Gastrocnemius medialis (tissue), 4 donors: ENCODE measurements at places on chromosomes 5 and 9. TPM values are rescaled to one million over a fixed set of nuclear protein-coding genes. Genes with fewer than 3 reads are reported as not detected.

- no peaks in the 10 kb centered on the region for H3K4me1 ChIP-seq
- DNase-seq: no peak
- no peak overlapping the region for H3K27ac ChIP-seq
- no peak overlapping the region for H3K4me3 ChIP-seq
Observed at GRCh38 chr5:97276474-97277120, 93.5 kb upstream of the RIOK2 start.

- no peaks in the 10 kb centered on the region for H3K27me3 ChIP-seq
- no peaks in the 10 kb centered on the region for H3K4me1 ChIP-seq
- H3K36me3 ChIP-seq: no peaks in the 10 kb centered on the region
- no peak overlapping the region for H3K4me3 ChIP-seq
- DNase-seq: no peak
Observed at GRCh38 chr5:33530183-33531036, 89.6 kb downstream of the TARS1 start.

DNA sequence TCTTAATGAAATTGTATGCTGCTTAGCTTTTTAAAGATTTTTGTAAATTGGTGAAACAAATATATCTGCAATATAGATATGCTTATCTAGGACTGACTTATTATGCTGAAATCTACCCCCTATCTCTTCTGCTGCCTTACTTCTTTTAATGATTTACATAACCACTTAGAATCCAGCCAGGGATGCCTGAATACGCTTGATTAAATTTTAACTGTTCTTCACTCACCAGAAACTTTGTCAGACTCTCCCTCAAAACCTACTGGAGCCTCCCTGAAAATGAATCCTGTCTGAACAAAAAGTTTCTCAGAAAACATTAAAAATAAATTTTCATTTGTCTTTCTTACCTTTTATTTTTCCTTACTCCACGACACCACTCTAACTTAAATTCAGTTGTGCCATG is 111.7 kb downstream of the ST8SIA4 start:
- H3K4me1 ChIP-seq: no peaks in the 10 kb centered on the region
- no peaks in the 10 kb centered on the region for H3K36me3 ChIP-seq
- H3K27ac ChIP-seq: no peak overlapping the region

DNA sequence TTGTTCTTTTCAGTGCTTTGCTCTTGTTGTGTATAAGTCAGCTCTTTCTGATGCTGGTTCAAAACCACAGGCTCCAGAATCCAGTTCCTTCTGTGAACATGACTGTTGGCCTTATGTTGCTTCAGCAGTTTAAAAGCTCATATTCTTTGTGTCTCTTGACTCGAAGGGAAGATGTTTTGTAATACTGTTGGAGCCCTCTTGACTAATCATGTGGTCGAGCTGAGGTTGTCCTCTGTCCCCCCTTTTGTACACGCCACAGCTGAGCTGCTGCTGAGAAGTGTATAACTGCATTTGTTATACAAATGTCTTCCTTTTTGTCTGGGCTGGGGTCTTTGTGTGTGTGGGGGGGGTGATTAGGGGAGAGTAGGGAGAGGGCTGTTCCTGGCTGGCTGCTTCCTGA is 35.8 kb downstream of the SLC36A1 start:
- H3K27me3 ChIP-seq: no peaks in the 10 kb centered on the region
- no peaks in the 10 kb centered on the region for H3K36me3 ChIP-seq
- H3K4me1 ChIP-seq: peaks cover 29% of the 10 kb centered on the region
- no peak for DNase-seq
- H3K27ac ChIP-seq: no peak overlapping the region

GRCh38 chr5:180376511-180376910 is 23.4 kb upstream of the GFPT2 start:
- H3K27me3 ChIP-seq: no peaks in the 10 kb centered on the region
- H3K27ac ChIP-seq: no peak overlapping the region
- H3K4me1 ChIP-seq: no peaks in the 10 kb centered on the region
- DNase-seq: no peak
- no peak overlapping the region for H3K4me3 ChIP-seq

GRCh38 chr5:9483779-9484178 is 62.1 kb downstream of the SEMA5A start:
- H3K4me3 ChIP-seq: no peak overlapping the region
- no peaks in the 10 kb centered on the region for H3K4me1 ChIP-seq
- H3K27me3 ChIP-seq: no peaks in the 10 kb centered on the region
- no peaks in the 10 kb centered on the region for H3K36me3 ChIP-seq

GRCh38 chr9:113349445-113350094 is at the start of gene BSPRY:
Gene BSPRY, plus strand, starts transcription at chr9:113349541. Its CDS starts 39 bp downstream, at chr9:113349580.
- H3K36me3 ChIP-seq: no peaks in the 10 kb centered on the region
- H3K27ac ChIP-seq: no peak within 1 kb of the TSS
- no peak for DNase-seq
- H3K27me3 ChIP-seq: peaks cover 40% of the 10 kb centered on the region
- peak within 1 kb of the TSS; percentile 24 for H3K4me3 ChIP-seq
- peaks cover 7% of the 10 kb centered on the region for H3K4me1 ChIP-seq

GRCh38 chr9:131503626-131504465 is 1.1 kb downstream of the POMT1 start:
- no peak for DNase-seq
- peaks cover 17% of the 10 kb centered on the region for H3K4me1 ChIP-seq
- H3K27me3 ChIP-seq: no peaks in the 10 kb centered on the region
- H3K4me3 ChIP-seq: peak overlapping the region; percentile 79

The PTCD2 gene
- 13.2 TPM for total RNA-seq

The FBN2 gene
- total RNA-seq: not detected

The RPL37 gene
- total RNA-seq: 119 TPM
